ENCODE measurements at places on chromosomes 11 and 22.

DNA sequence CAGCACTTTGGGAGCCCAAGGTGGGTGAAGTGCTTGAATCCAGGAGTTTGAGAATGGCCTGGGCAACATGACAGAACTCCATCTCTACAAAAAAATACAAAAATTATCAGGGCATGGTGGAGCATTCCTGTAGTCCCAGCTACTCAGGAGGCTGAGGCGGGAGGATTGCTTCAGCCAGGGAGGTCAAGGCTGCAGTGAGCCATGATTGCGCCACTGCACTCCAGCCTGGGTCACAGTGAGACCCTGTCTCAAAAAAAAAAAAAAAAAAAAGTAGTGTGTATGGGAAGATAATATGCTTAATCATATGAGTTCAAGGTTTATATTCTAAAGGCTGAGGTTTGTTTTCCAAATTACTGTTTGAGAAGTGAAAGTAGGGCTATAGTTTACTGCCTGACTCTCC is 10.7 kb downstream of the LDHAL6A start:
- H3K36me3 ChIP-seq, result no peaks in the 10 kb centered on the region
- no peaks in the 10 kb centered on the region for H3K4me1 ChIP-seq
- H3K4me3 ChIP-seq, result no peak overlapping the region

- H3K27ac ChIP-seq, result no peak overlapping the region
- H3K4me1 ChIP-seq, result no peaks in the 10 kb centered on the region
- H3K36me3 ChIP-seq, result no peaks in the 10 kb centered on the region
- H3K4me3 ChIP-seq, result no peak overlapping the region
Observed at GRCh38 chr22:16917144-16918003, 90.6 kb downstream of the GAB4 start.

DNA sequence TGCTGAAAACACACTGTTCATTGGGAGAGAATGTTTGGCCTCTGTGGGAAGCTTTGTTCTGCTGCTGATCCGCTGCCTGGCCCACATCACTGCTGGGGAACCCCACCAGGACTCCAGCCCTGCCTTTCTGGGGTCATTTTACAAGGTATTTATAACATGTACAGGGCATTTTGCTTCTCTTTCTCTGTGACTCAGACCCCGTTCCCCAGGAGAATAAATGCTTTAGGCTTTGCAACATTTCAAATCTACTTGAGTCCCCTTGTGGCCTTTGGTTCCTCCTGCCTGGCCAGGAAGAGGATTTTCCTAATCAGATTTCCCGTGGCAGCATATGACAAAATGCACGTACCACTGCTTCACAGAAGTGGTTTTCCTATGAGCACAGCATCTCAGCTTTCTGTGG is 43.0 kb downstream of the BTG4 start:
- H3K36me3 ChIP-seq, result no peaks in the 10 kb centered on the region
- no peaks in the 10 kb centered on the region for H3K4me1 ChIP-seq
- no peaks in the 10 kb centered on the region for H3K27me3 ChIP-seq
- no peak for DNase-seq
- H3K27ac ChIP-seq, result no peak overlapping the region

DNA sequence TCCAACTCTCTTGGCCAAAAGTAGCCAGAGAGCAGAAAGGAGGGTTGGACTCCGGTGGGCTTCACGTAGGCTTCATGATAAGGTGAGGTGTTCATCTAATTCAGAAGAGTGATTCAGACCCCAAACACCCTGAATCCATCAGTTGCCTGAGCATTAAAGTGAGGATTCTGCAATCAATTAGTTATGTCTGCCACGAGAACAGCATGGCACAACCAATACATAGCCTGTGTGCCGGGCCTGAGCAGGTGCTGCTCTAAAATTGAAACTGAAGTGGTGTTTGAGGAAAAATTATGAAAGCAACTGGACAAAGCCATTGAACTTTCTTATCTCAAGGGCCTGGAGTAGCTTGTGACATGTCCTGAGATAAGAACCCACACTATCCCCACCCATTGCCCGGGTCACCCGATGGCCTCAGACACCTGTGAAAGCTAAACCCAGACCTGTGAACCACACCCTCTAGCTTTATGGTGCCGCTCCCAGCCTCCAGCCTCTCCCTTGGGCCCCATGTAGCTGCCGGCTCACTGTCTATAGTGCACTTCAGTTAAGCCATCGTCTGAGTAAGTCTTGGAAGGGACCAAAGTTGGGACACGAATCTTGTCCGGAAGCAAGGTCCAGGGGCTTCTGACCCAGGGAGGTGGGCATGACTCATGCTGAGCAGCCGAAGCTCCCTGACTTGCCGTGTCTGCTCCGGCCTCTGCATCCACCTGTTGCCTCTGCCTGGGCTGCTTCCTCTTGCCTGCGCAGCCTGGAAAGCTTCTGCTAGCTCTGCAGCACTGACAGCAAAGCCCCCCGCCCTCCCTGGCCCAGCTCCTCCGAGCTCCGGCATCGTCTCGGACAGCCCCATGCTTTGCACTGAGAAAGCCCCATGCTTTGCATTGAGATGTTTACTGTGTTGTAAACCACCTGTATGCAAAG is 5.7 kb upstream of the MYEOV start:
- H3K27me3 ChIP-seq, result no peaks in the 10 kb centered on the region
- peak; percentile 98 for DNase-seq
- H3K4me3 ChIP-seq, result peak overlapping the region; percentile 15

GRCh38 chr11:115480611-115481010 is 23.6 kb downstream of the CADM1 start:
- peaks cover 36% of the 10 kb centered on the region for H3K4me1 ChIP-seq
- no peak overlapping the region for H3K4me3 ChIP-seq
- H3K27ac ChIP-seq, result peak overlapping the region; percentile 23
- no peak for DNase-seq
- H3K36me3 ChIP-seq, result no peaks in the 10 kb centered on the region

- H3K4me1 ChIP-seq, result 0 out of 2 replicates have a peak, but pooled peaks cover 6% of the 10 kb centered on the region
- no peaks in the 10 kb centered on the region for H3K36me3 ChIP-seq
- DNase-seq, result no peak
- H3K27ac ChIP-seq, result no peak overlapping the region
- no peak overlapping the region for H3K4me3 ChIP-seq
- no peaks in the 10 kb centered on the region for H3K27me3 ChIP-seq
Observed at GRCh38 chr22:40966726-40967085, 15.5 kb downstream of the RBX1 start.

GRCh38 chr11:7089328-7090251 is 792 bp downstream of the RBMXL2 start:
- no peaks in the 10 kb centered on the region for H3K36me3 ChIP-seq
- DNase-seq, result no peak
- no peak overlapping the region for H3K27ac ChIP-seq
- H3K27me3 ChIP-seq, result no peaks in the 10 kb centered on the region

DNA sequence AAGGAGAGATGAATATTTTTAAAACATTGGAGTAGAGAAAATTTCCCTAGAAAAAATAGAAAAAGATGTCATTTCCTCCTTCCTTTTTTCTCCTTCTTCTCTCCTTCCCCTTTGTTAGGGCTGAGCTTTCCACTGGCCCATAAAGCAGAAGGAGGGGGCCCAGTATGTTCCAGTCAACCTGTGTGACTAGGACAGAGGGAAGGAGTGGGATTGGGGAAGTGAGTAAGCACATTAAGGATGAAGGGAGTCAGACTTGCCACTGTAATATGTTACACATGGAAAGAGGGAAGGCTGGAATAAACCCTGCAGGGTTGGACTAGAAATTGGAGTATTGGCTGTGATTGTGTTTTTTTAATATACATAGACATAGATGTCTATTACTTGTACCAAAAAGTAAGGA is 20.1 kb upstream of the SPINDOC start:
- no peaks in the 10 kb centered on the region for H3K36me3 ChIP-seq
- H3K4me3 ChIP-seq, result no peak overlapping the region
- H3K4me1 ChIP-seq, result no peaks in the 10 kb centered on the region

DNA sequence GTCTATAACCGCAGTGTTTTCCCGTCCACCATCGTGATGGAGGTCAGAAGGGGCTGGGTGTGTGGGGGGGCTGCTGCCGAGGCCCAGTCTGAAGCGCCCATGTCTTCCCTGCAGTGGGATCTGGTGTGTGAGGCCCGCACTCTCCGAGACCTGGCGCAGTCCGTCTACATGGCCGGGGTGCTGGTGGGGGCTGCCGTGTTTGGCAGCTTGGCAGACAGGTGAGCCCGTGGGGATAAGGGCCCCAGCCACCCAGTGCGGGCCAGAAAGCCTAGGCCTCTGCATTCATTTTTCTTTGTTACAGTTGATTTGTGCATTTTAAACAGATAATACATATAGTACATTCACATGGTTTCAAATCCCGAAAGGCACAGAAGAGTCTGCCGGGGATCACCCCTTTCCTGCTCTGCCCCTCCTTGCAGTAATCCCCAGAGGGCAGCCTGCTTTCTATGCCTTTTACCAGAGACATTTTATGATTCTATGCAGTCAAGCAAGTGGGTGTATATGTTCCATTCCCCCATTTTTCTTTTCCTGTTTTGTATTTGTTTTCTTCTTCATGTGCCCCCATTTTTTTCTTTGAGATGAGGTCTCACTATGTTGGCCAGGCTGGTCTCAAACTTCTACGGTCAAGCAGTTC is 32.6 kb downstream of the CAPN1 start:
- H3K36me3 ChIP-seq, result peaks cover under 1% of the 10 kb centered on the region
- no peak overlapping the region for H3K4me3 ChIP-seq
- no peaks in the 10 kb centered on the region for H3K27me3 ChIP-seq
- no peak overlapping the region for H3K27ac ChIP-seq
- no peaks in the 10 kb centered on the region for H3K4me1 ChIP-seq

DNA sequence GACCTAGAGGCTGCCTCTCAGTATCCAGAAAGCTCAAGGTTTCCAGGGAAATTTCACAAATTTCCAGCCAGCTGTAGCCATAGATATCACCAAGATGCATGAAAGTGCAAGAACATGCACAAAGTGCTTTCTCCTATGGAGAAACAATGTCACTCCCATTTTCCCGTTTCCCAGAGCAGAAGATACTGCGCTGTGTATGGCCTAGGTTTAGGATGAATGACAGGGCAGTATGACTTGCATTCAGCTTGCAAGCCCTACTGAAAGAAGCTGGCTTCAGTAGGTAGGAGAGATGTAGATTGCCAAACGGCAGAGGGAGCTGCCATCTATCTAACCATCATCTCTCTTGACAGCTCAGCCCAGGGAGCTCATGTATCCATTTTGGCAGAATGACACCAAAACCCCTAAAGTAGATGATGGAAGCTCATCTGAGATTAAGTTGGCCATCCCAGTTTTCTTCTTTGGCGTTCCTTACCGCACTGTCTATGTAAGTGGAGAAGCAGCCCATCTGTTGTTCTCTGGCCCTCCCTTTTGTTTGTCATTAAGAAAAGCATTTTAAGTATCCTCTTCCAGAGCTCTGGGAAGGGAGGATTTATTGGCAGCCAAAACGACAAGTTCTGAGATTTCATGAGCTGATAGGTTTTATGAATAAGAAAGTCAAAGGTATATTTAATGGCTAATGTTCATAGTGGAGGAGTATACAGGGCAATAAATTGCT is 4.6 kb downstream of the TECTA start:
- H3K27ac ChIP-seq, result no peak overlapping the region
- H3K27me3 ChIP-seq, result no peaks in the 10 kb centered on the region
- no peaks in the 10 kb centered on the region for H3K36me3 ChIP-seq
- DNase-seq, result no peak
- H3K4me1 ChIP-seq, result no peaks in the 10 kb centered on the region
- H3K4me3 ChIP-seq, result no peak overlapping the region

DNA sequence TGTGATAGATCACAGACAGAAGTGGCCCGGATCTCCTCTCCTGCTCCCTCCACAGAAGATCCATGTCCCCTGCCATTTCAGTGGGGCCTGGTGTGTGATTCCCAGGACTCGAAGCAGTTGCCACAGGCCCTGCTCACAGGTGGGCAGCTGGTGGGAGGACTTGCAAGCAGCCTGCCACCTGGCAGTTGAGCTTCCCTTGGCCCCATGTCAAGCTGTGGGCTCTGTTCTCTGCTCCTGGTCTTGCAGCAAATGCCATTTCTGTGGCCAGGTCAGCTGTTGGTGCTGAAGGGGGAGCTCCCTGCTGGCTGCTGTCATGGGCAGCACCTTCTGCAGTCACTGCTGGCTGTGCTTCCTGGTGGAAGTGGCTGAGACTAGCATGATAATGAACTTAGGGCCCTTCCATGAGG is 59.1 kb upstream of the SLC22A12 start:
- no peak overlapping the region for H3K27ac ChIP-seq
- peaks cover 5% of the 10 kb centered on the region for H3K4me1 ChIP-seq
- DNase-seq, result no peak
- H3K36me3 ChIP-seq, result no peaks in the 10 kb centered on the region

GRCh38 chr11:61293867-61294716 is 1.0 kb downstream of the VWCE start:
- no peaks in the 10 kb centered on the region for H3K36me3 ChIP-seq
- peak; percentile 60 for DNase-seq
- H3K27ac ChIP-seq, result peak overlapping the region; percentile 88
- H3K27me3 ChIP-seq, result no peaks in the 10 kb centered on the region
- H3K4me3 ChIP-seq, result peak overlapping the region; percentile 80
- H3K4me1 ChIP-seq, result peaks cover 24% of the 10 kb centered on the region

- DNase-seq, result no peak
- H3K4me3 ChIP-seq, result no peak overlapping the region
- peaks cover 4% of the 10 kb centered on the region for H3K27me3 ChIP-seq
- peaks cover 12% of the 10 kb centered on the region for H3K4me1 ChIP-seq
Observed at GRCh38 chr11:116070520-116070919, 566.3 kb upstream of the CADM1 start.

- H3K27ac ChIP-seq, result no peak overlapping the region
- no peaks in the 10 kb centered on the region for H3K27me3 ChIP-seq
- no peak for DNase-seq
- no peak overlapping the region for H3K4me3 ChIP-seq
Observed at GRCh38 chr22:23269441-23270211, 89.3 kb downstream of the BCR start.

- H3K27me3 ChIP-seq, result no peaks in the 10 kb centered on the region
- DNase-seq, result no peak
- H3K27ac ChIP-seq, result no peak overlapping the region
- H3K4me1 ChIP-seq, result no peaks in the 10 kb centered on the region
- H3K36me3 ChIP-seq, result peaks cover 4% of the 10 kb centered on the region
Observed at GRCh38 chr11:34147581-34147980, 42.2 kb downstream of the NAT10 start.

DNA sequence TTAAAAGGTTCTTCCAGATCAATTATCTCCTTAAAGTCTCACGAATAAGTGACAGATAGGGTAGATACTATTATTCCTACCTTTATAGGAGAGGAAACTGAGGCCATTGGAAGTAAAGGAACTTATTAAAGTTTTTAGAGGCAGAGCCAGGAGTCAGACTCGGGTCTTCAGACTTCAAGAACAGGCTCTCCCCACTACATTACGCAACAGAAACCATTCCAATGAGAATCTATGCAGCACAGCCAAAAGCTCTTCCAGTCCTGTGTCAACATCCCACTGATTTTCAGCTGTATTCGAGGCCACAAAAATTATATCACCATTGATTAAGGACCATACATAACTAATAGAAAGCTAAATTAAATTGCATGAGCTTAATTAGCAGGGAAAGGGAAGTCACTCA is 77.4 kb downstream of the RELT start:
- no peaks in the 10 kb centered on the region for H3K4me1 ChIP-seq
- no peak for DNase-seq
- H3K36me3 ChIP-seq, result no peaks in the 10 kb centered on the region
- H3K4me3 ChIP-seq, result no peak overlapping the region
- H3K27ac ChIP-seq, result no peak overlapping the region

- H3K27me3 ChIP-seq, result no peaks in the 10 kb centered on the region
- DNase-seq, result no peak
- no peaks in the 10 kb centered on the region for H3K4me1 ChIP-seq
- H3K4me3 ChIP-seq, result no peak overlapping the region
- H3K36me3 ChIP-seq, result no peaks in the 10 kb centered on the region
- no peak overlapping the region for H3K27ac ChIP-seq
Observed at GRCh38 chr11:89458716-89459115, 32.5 kb downstream of the NOX4 start.

GRCh38 chr11:24181395-24182047 is 315.3 kb upstream of the LUZP2 start:
- H3K4me1 ChIP-seq, result no peaks in the 10 kb centered on the region
- H3K4me3 ChIP-seq, result no peak overlapping the region
- H3K27me3 ChIP-seq, result no peaks in the 10 kb centered on the region

Measured in Caco-2 (cell line).